ENCODE measurements at places on chromosomes 6 and 20.

- no peak for DNase-seq
These were observed 153.1 kb upstream of the SIM1 start for GRCh38 chr6:100617633-100618350.

- no peak for DNase-seq
These were observed 1.6 kb upstream of the LY86 start for GRCh38 chr6:6586671-6587526.

DNA sequence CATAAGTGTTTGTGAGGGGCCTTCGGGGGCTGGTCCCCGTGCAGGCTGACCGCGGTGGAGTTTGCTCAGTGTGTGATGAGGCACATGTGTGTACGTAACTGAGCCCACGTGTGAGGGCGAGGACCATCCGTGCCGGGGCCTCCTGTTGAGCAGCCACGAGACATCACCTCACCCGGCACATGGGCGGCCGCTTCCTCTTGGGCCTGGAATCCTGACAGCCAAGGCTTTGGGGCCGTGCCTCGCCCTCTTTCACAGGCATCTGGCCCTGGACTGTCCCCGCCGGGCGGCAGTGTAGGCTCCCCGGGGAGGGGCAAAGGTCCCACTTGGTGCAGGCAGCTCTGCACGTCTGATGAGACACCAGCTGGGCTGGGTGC, 202.3 kb downstream of the DLL1 start:
- DNase-seq: peak; percentile 14

- DNase-seq: no peak
These were observed 26.1 kb upstream of the KCNQ5 start for GRCh38 chr6:72595812-72596211.

DNA sequence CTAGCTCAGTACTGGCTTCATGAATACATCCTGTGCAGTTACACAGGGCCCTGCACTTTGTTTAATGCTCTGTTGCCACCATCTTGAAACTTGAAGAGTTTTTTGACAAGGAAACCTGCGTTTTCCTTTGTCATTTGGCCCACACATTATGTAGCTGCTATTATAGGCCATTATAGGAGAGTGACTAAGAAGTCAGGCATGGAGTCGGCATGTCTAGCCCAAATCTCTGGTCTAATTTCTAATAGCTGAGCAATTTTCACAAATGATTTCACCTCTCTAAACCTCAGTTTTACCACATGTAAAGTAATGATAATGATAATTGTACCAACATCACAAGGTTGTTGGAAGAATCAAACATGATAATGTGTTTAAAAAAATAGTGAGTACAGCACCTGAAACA, 67.1 kb upstream of the MYLIP start:
- no peak for DNase-seq

All from ovary (tissue), 10 donors.